B cell (primary cell): ENCODE measurements at places on chromosomes 11 and 22. TPM values are rescaled to one million over a fixed set of nuclear protein-coding genes. Genes with fewer than 3 reads are reported as not detected.

LAYN gene
- not detected in 2 replicates for polyA plus RNA-seq

OR8A1 gene
- not detected in 2 replicates for polyA plus RNA-seq

HEPN1 gene
- not detected in 2 replicates for polyA plus RNA-seq

CDC42EP2 gene
- polyA plus RNA-seq, result 0.69 TPM in 1 of 2 replicates, not detected in the other

BLID gene
- polyA plus RNA-seq, result not detected in 2 replicates

CCDC116 gene
- 0.29 and 0.55 TPM in 2 replicates for polyA plus RNA-seq

SCYL1 gene
- polyA plus RNA-seq, result 76.1 and 76.5 TPM in 2 replicates

- H3K36me3 ChIP-seq, result peaks cover 13% of the 10 kb centered on the region
- no peaks in the 10 kb centered on the region for H3K27me3 ChIP-seq
- no peak overlapping the region for H3K27ac ChIP-seq
These were observed 8.6 kb downstream of the SNAP29 start for GRCh38 chr22:20867179-20868024.

DNA sequence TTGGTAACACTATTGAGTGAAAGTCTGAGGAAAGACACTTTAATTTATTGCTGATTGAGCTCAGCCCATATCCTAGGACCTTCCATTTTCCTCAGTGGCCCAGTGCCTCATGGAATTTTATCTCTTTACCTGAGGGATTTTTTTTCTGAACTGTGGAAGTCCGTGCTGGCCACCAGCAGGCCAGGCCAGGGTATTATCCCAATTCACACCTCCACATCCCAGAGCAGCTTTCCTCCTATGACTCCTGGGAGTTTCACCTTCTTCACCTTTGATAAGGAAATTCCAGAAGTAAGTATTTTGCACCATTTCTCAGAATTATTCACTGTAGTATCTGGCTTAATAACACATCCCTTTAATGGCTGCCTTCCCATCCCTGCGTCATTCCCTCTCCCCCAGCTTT is 13.0 kb upstream of the RRAS2 start:
- H3K36me3 ChIP-seq, result no peaks in the 10 kb centered on the region
- H3K4me3 ChIP-seq, result no peak overlapping the region
- H3K27ac ChIP-seq, result no peak overlapping the region
- H3K4me1 ChIP-seq, result peaks cover 20% of the 10 kb centered on the region

DNA sequence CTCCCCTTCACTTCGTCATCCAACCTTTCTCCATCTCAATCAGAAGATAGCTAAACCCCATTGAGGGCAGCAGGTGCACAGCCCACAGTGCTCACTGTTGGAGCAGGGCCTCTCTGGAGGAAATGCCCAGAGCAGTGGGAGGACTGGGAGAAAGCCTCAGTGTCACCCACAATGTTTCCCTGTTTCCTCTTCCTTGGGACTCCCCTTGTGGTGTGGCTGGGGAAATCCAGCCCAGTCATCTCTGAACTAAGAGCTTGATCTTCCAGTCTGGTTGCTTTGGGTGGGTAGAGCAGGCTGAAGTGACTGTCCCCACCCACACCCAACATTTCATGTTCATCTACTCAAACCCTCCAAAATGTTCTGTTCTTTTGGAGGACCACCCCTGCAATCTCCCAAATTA is 29.8 kb upstream of the EED start:
- no peak for DNase-seq
- H3K27ac ChIP-seq, result no peak overlapping the region
- peaks cover 24% of the 10 kb centered on the region for H3K4me1 ChIP-seq
- no peaks in the 10 kb centered on the region for H3K36me3 ChIP-seq

DNA sequence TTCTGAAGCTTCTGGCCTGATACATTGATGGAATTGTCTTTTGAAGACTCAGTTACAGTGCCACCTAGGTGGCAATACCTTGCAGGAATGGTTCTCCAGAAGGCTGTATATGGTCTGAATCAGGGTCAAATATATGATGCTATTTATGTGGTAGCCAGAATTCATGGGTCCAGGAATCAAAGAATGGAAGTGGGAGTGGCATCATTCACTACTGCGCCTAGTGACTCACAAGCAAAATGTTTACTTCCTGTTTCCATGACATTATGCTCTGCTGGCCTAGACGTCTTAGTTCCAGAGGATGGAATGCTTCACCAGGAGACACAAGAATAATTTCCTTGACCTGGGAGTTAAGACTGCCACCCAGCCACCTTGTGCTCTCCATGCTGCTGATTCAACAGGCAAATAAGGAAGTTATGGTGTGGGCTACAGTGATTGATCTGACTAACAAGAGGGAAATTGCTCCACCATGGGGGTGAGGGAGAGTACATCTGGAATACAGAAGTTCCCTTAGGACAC is 491.8 kb downstream of the ETS1 start:
- H3K27ac ChIP-seq, result no peak overlapping the region
- no peak for DNase-seq
- no peaks in the 10 kb centered on the region for H3K4me1 ChIP-seq
- H3K36me3 ChIP-seq, result no peaks in the 10 kb centered on the region
- no peak overlapping the region for H3K4me3 ChIP-seq

DNA sequence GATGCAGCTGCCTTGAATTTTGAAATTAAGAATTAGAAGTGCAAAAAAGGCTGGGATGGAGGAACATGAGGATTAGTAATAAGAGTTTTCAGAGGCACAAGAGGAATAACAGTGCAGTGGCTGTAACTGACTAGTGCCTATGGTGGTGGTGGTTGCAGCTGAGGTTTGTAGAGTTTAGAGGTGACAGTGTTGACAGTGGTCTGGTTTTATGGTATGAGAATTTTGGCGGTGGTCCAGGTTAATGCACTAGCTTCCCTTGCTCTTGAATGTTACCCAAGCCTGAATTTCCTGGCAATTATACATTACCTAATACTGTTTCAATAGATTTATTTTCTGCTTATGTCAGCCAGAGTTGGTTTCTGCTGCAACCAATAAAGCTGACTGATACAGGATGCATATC is 112.8 kb upstream of the C11orf87 start:
- no peaks in the 10 kb centered on the region for H3K4me1 ChIP-seq
- H3K27me3 ChIP-seq, result no peaks in the 10 kb centered on the region
- no peak overlapping the region for H3K27ac ChIP-seq
- no peak for DNase-seq
- no peak overlapping the region for H3K4me3 ChIP-seq

DNA sequence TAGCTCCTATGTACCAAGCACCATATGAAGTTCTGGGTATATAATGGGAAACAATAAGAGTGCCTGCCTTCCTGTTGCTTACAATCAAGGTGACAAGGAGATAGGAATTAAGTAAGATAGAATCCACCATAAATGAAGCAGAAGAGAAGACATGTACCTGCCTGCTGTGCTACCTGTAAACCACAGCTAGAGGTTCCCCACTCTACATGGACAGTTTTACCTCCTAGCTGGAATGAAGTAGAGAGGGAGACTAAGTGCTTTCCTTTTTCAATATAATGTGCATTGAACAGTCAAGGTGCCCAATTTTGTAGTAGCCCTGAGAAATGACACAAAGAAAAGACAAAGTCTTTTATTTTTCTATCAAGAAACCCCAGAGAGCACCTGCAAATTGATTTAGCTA is 984.6 kb downstream of the DLG2 start:
- no peak overlapping the region for H3K27ac ChIP-seq
- H3K4me3 ChIP-seq, result no peak overlapping the region
- H3K4me1 ChIP-seq, result no peaks in the 10 kb centered on the region

- H3K4me3 ChIP-seq, result no peak overlapping the region
- peaks cover 49% of the 10 kb centered on the region for H3K27me3 ChIP-seq
- H3K4me1 ChIP-seq, result peaks cover 13% of the 10 kb centered on the region
- no peak overlapping the region for H3K27ac ChIP-seq
- no peaks in the 10 kb centered on the region for H3K36me3 ChIP-seq
These were observed 2.1 kb upstream of the LHFPL7 start for GRCh38 chr22:24948356-24949202.

DNA sequence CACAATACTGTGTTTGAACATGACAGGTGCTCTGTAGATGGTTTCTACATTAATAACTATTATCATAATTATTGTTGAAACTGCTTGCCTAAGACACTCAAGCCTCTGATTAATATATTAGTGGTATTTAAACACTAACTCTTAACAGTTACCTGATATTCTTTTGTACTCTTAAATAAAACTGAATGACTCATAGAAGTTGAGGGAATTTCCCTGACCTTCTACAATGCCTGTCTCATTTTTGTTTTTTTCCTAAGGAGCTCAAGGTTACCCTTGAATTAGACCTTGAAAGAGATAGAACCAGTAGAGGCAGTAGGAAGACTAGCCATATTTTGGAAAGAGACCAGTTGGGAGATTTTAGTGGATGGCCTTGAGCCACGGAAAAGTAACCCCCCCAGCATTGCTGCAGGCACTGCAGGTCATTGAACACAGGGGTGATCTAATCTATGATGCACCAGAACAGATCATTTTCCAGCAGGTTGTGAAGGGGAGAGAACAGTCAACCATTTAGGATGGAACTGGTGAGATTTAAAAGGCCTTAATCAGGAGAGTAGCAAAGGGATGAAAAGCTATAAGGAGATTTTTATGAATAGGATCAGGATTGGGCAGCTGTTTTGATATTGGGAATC is 148.3 kb downstream of the PGR start:
- H3K27me3 ChIP-seq, result no peaks in the 10 kb centered on the region
- H3K4me1 ChIP-seq, result peaks cover 6% of the 10 kb centered on the region
- H3K36me3 ChIP-seq, result no peaks in the 10 kb centered on the region
- DNase-seq, result no peak

GRCh38 chr11:115183136-115183535 is 321.1 kb downstream of the CADM1 start:
- H3K4me1 ChIP-seq, result no peaks in the 10 kb centered on the region
- H3K27me3 ChIP-seq, result no peaks in the 10 kb centered on the region
- no peak overlapping the region for H3K27ac ChIP-seq
- H3K36me3 ChIP-seq, result no peaks in the 10 kb centered on the region
- DNase-seq, result no peak

DNA sequence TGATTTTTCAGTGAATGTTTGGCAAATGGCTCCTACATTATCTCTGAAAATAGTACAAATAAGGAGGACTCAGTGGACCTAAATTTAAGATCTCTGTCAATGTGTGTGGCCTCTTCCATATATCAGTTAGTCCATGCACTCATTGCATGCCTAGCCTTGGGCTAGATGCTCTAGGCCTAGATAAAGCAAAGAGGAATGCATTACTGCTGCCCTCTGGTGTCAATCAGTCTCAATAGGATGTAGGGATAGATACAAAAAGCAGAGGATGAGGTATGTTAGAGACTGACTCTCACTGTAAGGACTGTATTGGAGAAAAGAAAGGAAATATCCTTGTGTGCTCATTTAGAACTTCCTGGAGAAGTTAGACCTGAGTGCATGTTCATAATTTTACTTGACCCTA is 42.0 kb downstream of the MS4A2 start:
- DNase-seq, result peak; percentile 37
- H3K4me3 ChIP-seq, result no peak overlapping the region
- H3K27ac ChIP-seq, result no peak overlapping the region
- H3K4me1 ChIP-seq, result peaks cover 8% of the 10 kb centered on the region

DNA sequence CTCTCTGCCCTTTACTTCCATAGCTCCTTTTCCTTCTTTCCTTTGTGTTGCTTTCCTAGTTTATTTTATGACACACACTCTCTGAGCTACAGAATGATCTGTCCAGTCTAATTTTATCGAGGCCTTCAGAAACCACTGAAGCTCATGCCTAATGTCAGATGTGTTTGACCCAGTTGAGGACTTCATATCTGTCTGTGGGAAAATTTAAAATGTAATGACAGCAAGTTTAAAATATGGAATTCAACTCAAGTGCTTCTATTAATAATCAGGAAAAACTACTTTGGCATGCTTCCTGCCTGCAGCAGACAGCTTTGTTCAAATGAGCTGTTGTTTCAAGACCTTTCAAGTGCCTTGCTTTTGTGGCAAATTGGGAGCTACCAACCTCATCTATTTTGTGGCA is 261.8 kb upstream of the MTNR1B start:
- no peaks in the 10 kb centered on the region for H3K27me3 ChIP-seq
- H3K4me1 ChIP-seq, result no peaks in the 10 kb centered on the region
- DNase-seq, result no peak

DNA sequence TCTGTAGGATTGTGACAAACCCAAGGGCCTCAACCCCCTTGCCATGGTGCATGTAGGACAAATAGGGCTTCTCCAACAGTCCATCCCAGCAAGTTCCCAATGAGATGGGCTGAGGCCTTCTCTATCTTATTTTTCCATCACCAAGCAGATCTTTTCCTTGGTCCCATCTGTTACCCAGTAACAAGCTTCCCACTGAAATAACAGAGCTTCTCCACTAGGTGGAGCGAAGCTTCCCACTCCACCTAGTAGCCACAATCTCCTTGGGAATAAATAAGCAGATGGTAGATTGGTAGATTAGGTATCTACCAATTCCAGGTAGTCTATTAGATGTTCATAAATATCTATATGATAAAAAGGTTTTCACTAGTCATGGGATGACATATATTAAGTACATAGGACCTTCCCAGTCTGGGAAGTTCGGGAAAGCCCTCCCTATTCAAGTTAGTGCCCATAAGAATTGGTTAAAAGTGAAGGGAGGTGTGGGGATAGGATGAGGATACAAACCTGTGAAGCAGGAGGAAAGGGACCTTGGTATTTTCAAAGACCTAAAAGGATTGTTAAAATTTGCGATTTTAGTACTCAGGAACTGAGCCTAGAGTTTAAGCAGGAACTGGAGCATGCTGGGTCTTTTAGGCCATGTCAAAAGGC is 5.9 kb upstream of the OR52L1 start:
- no peaks in the 10 kb centered on the region for H3K36me3 ChIP-seq
- no peak overlapping the region for H3K27ac ChIP-seq
- no peak for DNase-seq
- H3K4me3 ChIP-seq, result no peak overlapping the region
- no peaks in the 10 kb centered on the region for H3K4me1 ChIP-seq
- no peaks in the 10 kb centered on the region for H3K27me3 ChIP-seq

GRCh38 chr11:66856496-66857233 is at the start of gene LRFN4:
Gene LRFN4, plus strand, starts transcription at chr11:66857064. Its CDS starts 681 bp downstream, at chr11:66857745.
- peaks cover 5% of the 10 kb centered on the region for H3K4me1 ChIP-seq
- H3K27ac ChIP-seq, result peak within 1 kb of the TSS; percentile 65
- peak within 1 kb of the TSS; percentile 57 for H3K4me3 ChIP-seq
- peak; percentile 89 for DNase-seq

- no peak overlapping the region for H3K4me3 ChIP-seq
- no peak for DNase-seq
- no peaks in the 10 kb centered on the region for H3K4me1 ChIP-seq
- H3K27me3 ChIP-seq, result no peaks in the 10 kb centered on the region
- no peak overlapping the region for H3K27ac ChIP-seq
- H3K36me3 ChIP-seq, result no peaks in the 10 kb centered on the region
These were observed 18.3 kb upstream of the MUC5B start for GRCh38 chr11:1204381-1205101.

- peaks cover 37% of the 10 kb centered on the region for H3K27me3 ChIP-seq
- H3K4me3 ChIP-seq, result no peak overlapping the region
- no peak overlapping the region for H3K27ac ChIP-seq
- DNase-seq, result no peak
- no peaks in the 10 kb centered on the region for H3K36me3 ChIP-seq
- no peaks in the 10 kb centered on the region for H3K4me1 ChIP-seq
These were observed 529 bp upstream of the SULT4A1 start for GRCh38 chr22:43862882-43863202.

DNA sequence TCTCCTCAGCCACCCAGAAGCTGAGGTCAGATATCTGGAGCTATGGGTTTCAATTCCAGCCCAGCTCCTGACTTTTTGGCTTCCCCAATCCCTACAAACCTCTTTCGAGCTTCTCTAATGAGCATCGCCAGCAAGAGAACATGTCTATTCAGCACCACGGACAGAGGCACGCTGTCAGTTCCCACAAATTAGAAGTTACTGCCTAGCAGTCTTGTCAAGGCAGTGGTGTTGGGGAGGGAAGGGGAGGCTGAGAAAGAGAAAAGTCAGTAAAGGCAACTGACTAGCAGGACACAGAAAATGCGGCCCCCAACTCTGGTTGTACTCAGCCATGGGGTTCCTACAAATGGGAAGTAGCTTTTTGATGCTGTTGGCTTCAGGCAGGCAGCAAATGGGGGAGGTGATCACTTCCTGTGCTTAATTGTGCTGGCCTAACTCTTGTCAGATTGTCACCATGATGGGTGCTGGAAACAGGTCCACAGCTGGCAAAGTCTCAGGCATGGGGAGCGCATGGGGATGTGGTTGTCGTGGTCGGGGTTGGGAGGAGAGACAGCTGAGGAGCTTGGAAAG is 205.9 kb downstream of the ST3GAL4 start:
- no peaks in the 10 kb centered on the region for H3K4me1 ChIP-seq
- DNase-seq, result no peak
- H3K4me3 ChIP-seq, result no peak overlapping the region
